ENCODE measurements at places on chromosomes 4 and X.
A peak's percentile ranks its signal among the peaks of the same experiment; 100 is the strongest.

- DNase-seq, result no peak
Measured at GRCh38 chrX:16476692-16477091, 173.3 kb upstream of the S100G start.

DNA sequence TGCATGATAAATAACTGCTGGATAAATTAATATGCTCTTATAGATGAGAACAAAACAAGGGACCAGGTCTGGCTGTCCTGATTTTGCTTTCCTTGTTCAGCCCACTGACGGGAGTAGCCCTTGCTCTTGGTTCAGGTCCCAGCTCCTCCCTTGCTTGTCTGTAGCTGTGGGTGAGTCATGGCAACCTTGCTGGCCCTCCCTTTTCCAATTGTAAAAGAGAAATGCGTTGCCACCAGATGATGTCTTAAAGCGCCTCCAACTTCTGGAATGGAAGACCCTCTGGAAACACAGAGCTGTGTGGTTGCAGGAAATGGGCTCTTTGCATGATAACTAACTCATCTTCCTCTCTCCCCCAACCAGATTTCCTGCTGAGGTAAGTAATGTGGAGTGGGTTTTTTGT lies 171.4 kb downstream of the AASDH start:
- DNase-seq, result peak; percentile 90

DNA sequence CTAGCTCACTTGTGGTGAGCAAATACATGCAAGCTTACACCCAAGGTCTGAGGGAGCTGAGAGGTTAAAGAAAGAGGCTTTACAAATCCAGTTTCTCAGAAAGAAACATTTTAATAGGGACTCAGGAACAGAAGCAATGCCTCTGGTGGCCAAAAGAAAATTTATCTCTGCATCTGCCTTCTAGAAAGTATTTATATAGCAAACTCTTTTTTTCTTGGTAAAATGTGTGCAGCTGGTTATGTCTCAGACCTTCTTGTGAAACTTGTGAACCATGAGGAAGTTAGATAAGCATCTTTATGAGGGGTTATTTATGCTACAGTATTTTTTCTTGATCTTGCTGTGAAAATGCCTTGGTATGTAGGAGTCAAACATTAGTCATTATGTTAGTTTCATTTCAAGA lies 48.5 kb upstream of the CYSLTR1 start:
- DNase-seq, result peak; percentile 62

DNA sequence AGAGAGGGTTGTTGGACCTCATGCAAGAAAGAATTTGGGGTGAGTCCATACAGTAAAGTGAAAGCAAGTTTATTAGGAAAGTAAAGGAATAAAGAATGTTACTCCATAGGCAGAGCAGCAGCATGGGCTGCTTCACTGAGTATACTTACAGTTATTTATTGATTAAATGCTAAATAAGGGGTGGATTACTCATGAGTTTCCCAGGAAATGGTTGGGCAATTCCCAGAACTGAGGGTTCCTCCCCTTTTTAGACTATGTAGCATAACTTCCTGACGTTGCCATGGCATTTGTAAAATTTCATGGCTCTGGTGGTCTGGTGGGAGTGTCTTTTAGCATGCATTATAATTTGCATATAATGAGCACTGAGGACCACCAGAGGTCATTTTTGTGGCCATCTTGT lies 16.7 kb downstream of the PPP4R3C start:
- no peak for DNase-seq

GRCh38 chr4:73104695-73105094 lies 35.2 kb upstream of the COX18 start:
- no peak for DNase-seq

Data from HT-29 (cell line).